A375 (cell line): ENCODE measurements at places on chromosomes 1 and 21. TPM values are rescaled to one million over a fixed set of nuclear protein-coding genes. Genes with fewer than 3 reads are reported as not detected.

The RIMS3 gene
- 0.11 and 0.45 TPM in 2 replicates for total RNA-seq

The CYP2J2 gene
- 0.60 and 0.61 TPM in 2 replicates for total RNA-seq

The PTPRC gene
- total RNA-seq: not detected in 2 replicates

The TMEM269 gene
- total RNA-seq: 0.03 and 0.11 TPM in 2 replicates

The KIRREL1 gene
- 111 and 119 TPM in 2 replicates for total RNA-seq

The GJA8 gene
- total RNA-seq: not detected in 2 replicates

The MTR gene
- 28.1 and 30.6 TPM in 2 replicates for total RNA-seq

The CLK2 gene
- 38.1 and 49.0 TPM in 2 replicates for total RNA-seq

The NFASC gene
- 3.4 and 4.6 TPM in 2 replicates for total RNA-seq

The RPE65 gene
- not detected in 2 replicates for total RNA-seq

The MTMR11 gene
- 4.0 and 4.6 TPM in 2 replicates for total RNA-seq

The ALPL gene
- 0.53 TPM in 1 of 2 replicates, not detected in the other for total RNA-seq

The MROH7 gene
- not detected in 2 replicates for total RNA-seq

The MTF1 gene
- 3.6 and 7.0 TPM in 2 replicates for total RNA-seq

The MPZ gene
- 6.0 and 6.9 TPM in 2 replicates for total RNA-seq
